ENCODE measurements at places on chromosomes 6 and 20.

- no peak for DNase-seq
Observed at GRCh38 chr6:26175428-26176181, 88.4 kb downstream of the HFE start.

GRCh38 chr6:37982317-37982716 lies 162.8 kb downstream of the ZFAND3 start:
- DNase-seq = no peak

DNA sequence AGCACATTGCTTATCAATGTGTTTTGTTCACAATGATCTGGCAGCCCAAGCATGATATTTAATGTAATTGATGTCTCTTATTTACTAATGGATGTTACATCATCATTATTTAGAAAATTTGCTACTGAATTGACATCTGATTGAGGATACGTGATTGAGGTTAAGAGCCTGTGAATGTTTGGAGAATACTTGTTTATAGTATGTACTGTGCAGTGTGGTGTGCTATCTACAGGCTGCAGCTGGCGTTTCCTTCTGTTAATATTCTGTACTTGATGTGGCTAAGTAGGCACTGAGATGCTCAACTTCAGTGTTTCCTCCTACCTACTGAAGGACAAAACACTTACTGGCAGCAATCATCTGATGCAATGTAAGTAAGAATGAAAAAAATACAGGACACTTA lies 709.6 kb upstream of the FLRT3 start:
- no peak for DNase-seq

DNA sequence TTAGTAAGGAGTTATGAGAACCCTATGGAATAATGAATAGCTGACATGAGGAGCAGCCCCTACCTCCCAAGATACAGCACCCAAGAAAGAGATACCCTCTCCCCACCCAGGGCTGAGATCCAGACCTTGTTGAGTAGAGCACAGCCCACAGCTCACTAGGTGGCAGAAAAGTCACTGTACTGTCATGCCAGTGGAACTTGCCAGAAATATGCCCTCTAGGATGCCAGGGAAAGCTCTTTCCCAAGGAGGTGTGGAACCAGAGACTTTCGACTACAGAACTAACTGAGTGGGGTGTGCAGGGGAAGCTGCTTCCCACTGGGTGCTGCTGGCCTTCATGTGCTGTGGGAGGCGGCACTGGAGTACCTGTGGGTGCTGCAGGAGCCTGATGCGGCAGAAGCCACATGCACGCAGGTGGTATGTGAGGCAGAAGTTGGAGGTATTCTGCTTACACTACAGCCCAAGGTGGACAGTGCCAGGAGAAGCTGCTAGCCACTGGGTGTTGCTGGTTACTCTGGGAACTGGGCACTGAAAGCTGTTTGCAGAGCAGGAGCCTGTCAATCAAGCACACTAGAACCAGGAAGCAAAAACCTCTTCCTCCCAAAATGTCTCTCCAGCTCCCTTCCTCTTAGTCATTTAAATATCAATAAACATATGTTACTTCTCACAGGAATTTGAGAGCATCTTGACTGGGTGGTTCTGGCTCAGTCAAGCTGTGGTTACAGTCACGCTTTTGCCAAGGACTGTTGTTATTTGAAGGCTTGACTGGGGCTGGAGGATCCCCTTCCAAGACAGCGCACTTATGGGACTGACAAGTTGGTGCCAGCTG lies 17.8 kb downstream of the ARMC12 start:
- no peak for DNase-seq

DNA sequence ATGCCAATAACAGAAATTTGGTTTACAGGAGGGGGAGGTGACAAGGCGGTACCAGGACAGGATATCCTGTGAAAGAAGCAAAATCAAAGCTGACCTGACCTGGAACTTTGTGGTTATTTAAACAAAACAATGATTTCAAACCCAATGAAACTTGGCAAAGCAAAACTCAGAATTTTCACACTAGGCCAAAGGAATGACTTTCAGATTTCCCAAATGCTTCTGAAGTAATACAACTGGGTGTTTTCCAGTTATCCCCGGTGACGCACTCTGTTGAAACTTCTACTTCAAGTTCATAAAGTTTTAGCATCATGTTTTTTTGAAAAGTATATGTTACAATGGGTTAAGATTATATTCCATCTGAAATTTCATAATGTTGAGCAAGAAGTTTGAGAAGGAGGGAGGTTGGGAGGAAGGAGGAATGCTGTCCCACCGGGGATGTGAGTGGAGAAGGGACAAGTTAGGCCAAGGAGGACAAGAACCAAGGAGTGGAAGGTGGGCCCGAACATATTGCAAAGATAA lies 78.1 kb upstream of the TRAF3IP2 start:
- no peak for DNase-seq

GRCh38 chr6:39546731-39547130 lies 178.5 kb downstream of the KIF6 start:
- no peak for DNase-seq

DNA sequence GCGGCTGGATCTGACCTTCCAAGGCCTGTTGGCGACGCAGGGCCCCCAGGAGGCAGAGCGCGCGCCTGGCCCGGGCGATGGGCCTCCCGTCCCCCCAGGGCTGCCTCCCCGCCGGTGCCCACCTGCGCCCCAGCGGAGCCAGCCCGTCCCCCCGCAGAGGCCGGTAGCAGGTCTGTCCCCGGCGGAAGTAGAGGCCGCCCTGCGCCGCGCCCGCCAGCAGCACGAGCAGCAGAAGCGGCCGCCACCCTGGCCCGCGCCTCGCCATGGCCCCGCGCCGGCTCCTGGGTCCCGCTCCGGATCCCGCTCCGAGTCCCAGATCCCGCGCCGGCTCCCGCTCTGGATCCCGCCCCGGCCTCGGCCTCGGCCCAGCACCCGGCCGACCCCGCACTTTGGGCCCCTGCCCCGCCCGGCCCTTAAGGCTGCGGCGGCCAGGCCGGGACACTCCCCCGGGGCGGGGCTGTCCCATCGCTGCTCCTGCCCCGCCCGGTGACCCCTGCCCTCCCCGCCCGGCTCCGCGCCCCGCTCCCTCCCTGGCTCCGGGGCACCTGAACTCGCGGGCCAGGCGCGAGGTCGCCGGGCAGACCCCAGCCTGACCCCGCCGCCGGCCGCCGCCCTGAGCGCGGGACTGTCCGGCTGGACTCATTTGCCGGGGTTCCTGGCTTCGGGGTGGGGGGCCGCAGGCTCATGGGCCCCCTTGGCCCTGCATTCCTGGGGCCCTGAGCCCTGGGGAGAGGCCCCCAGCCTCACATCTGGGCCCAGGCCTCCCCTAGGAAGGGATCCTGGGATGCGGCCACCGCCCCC lies at the start of gene CTSZ:
Gene CTSZ, minus strand, starts transcription at position 391 of the 801 bp plus-strand sequence. Its CDS starts 126 bp downstream, at position 265.
- no peak for DNase-seq

GRCh38 chr6:142195862-142196541 lies 48.9 kb downstream of the VTA1 start:
- DNase-seq = no peak

DNA sequence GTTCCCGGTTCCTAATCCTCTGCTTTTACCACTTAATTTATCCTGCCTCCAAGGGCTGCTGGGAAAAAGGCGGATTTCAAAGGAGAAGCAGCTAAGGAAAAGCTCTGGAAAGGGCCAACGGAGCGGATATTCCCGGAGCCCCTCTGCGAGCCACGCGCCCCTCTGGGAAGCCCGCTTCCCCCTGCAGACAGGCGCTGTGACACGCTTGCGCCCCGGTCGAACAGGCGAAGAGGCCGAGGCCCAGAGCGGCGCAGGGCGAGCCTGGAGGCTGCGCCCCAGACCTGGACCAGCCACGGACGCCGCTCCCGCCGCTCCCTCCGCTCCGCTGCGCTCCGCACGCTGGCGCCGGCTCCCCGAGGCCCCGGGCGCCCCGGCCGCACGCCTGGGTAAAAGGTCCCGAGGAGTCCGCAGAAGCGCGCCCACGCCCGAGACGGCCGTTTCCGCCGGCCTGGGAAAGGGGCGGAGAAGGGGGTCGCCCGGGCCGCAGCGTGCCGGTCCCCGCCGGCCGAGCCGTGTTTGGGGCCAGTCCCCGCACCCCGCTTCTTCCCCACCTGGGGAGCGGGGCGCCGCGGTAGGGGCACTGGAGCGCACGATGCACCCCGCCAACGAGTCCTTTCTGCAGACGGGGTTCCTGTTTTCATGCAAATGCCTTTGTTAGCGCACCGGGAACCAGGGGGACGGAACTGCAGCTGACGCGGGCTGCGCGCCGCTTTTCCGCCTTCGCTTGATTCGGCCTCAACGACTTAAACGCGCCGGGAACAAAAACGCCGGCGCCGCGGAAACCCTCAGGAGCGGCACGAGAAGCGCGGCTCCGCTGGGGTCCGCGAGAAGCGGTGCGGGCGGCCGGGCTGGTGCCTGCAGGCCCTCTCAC lies 91.9 kb upstream of the SIRPA start:
- no peak for DNase-seq

DNA sequence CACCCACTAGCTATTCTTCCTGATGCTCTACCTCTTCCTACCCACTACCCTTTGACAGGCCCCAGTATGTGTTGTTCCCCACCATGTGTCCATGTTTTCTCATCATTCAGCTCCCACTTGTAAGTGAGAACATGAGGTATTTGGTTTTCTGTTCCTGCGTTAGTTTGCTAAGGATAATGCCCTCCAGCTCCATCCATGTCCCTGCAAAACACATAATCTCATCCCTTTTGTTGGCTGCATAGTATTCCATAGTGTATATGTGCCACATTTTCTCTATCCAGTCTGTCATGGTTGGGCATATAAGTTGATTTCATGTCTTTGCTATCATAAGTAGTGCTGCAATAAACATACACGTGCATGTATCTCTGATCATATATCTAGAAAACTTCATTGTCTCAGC lies 218.3 kb upstream of the STXBP5 start:
- DNase-seq = no peak
